ENCODE measurements at places on chromosomes 7 and 10.
A peak's percentile ranks its signal among the peaks of the same experiment; 100 is the strongest.

DNA sequence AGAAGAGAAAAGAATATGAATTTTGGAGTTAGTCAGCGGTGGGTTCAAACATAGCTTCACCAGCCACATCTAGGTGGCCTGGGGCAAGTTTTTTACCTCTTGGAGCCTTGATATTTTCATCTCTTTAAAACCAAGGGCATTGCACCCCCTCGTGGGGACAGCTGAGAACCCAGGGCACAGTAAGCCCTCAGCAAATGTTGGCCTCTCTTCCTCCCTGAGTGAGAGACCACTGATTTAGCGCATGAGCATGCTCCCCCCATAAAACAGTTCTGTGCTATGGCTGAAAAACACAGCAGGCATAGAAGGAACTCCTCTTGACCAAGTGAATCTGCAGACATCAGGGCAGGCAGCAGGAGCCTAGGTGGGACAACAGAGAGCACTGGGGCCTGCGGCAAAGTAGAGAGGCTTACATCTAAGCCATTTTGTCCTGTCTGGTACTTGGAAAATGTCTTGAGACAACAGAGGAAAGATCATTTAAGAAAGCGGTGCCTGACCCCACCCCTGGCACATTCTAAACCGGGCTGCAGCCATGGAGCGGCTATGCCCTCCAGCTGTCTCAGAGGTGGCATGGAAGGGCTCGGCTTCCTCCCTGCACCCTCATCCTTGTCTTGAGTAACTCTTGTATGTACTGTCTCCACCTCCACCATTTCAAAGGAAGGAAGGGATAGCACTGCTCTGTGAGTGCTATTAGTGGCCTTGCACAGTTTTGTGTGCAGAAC is 94.7 kb downstream of the ARHGAP22 start:
- peak; percentile 11 for DNase-seq

GRCh38 chr10:77564731-77565589 is 72.6 kb downstream of the KCNMA1 start:
- DNase-seq: peak; percentile 71

DNA sequence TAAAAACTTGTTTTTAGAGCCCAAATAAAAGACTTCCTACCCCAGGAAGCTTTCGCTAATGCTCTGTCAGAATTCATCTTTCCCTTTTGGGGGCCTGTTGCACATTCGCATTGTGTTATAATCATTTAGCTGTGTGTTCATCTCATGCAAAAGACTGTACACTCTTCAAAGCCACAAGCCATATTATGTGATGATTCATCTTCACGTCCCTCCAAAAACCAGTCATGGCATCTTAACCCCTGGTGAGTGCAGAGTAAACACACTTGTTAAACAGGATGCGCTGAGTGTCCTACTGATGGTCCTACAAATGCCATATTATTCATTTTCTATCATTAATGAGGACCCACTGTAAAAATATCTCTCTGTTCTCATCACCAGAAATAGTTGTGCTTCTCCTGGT is 235.4 kb downstream of the KIAA1217 start:
- peak; percentile 98 for DNase-seq

DNA sequence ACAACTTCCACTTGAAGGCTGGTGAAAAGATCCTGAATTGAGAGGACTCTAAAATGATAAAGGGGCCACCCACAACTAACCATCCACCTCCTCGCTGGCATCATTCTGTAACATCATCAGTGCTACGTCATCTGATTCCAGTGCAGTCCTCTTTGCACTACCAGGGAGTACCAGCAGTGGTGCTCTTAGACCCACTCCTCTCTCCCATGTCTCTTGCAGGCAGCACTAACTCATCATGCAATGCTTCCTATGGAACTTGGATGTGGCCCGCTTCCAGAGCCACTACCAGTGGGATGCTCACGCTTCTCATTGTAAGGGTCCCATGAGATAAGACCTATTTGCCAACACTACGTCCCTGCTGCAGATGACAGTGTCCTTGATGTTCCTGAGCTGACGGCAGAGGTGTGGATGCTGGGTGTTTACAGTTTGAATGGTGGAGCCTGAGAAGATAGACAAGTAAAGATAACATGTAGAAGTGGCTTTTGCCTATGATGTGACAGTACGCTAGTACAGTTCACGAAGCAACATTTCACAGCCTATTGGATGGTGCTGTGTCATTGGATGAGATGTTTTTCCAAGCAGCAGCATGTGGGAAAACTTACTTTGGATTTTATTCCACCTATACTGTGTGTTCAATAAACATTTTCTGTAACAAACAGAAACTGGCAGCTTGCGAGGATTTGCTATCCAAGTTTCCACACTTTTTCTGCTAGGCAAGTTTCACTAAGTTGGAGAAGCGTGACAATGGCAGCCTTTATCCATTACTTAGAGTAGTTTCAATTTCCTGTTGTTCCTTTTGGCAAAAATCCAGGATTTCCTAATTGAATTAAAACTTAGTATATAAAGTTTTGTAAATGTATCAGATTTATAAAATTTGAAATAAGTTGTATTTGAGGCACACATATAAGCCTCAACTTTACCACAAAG is 35.8 kb upstream of the COBL start:
- DNase-seq: no peak

DNA sequence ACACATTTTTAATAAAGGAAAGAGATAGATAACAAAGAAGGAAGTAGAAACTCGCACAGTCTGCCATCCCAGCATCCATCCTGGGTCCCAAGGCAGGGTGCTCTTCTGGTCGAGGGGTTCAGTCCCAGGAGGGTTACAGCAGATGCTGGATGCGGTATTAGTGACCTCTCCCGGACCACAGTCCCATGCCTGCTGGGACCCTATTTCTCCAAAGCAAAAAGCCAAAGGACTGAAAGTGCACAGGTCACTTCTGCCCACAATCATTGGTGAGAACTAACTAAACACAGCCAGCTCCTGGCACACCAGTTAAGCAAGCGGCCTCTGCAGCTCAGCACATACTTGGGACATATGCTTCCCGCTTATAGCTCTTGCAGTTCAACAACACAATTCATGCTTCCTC is 96.1 kb upstream of the HABP2 start:
- no peak for DNase-seq

DNA sequence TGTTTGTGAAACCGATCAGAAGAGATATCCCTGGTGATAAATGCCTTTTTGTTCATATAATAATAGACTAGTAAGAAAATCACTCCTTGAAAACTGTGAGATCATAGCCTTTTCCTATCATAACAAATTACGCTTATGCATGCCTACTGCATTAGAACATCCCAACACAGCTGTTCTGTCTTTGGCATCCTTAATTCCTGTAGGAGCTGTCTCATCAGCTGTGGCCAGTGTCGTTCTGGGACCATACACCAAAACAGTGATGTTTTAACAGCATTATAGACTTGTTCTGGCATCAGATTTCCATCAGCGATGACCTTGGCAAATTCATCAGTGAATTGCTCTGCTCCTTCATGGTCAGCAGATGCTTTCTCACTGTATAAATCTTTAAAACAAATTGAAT is 423.6 kb upstream of the LRGUK start:
- DNase-seq: peak; percentile 91

- no peak for DNase-seq
Observed at GRCh38 chr7:39709029-39709428, 85.7 kb downstream of the RALA start.

- DNase-seq: no peak
Observed at GRCh38 chr10:85857791-85858190, 508.8 kb downstream of the GRID1 start.

- DNase-seq: no peak
Observed at GRCh38 chr10:73759512-73760115, 15.4 kb downstream of the SEC24C start.

GRCh38 chr10:32995066-32995622 is 37.1 kb upstream of the ITGB1 start:
- DNase-seq: no peak

DNA sequence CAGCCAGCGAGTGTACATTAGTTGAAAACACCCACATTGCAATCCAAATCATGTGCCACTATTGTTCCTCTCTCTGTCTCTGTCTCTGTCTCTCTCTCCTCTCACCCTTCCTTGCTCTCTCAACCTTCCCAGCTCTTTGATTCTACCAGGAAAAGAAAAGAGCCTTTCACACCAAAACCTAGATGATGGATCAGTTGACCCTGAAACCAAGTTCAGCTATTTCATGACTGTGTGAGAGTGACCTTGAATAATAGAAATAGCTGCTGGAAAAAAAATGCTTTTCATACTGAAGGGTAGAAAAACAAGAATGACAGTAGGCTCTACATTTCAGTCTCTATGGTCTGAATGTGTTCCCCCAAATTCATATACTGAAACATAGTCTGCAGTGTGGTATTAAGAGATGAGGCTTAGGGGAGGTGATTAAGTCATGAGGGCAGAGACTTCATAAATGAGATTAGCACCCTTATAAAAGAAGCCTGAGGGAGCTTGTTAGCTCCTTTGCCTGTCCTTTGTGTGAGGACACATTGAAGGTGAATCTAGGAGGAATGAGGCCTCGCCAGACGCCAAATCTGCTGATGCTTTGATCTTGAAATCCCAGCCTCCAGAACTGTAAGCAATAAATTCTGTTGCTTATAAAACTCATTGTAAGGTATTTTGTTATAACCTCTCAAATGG is 65.2 kb downstream of the LYZL1 start:
- no peak for DNase-seq

GRCh38 chr10:62548686-62549085 is 174.5 kb downstream of the ZNF365 start:
- no peak for DNase-seq

DNA sequence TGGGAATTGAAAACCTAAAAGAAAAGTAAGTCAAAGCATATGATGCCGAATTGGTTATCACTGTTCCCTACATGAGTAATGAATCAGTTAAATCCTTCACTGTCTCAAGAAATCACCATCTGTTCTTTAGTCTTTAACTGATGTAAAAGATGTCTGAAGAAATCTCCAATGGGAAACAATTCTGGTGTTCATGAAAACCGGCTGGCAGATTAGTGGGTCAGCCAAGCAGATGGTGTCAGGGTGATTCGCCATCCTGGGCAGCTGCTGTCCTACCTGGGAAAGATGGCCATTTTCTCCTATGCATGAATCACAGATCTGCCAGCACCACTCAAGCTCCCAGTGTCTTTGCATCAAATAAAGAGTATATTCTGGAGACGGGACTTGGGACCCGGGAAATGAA is 925.2 kb upstream of the GHITM start:
- no peak for DNase-seq

DNA sequence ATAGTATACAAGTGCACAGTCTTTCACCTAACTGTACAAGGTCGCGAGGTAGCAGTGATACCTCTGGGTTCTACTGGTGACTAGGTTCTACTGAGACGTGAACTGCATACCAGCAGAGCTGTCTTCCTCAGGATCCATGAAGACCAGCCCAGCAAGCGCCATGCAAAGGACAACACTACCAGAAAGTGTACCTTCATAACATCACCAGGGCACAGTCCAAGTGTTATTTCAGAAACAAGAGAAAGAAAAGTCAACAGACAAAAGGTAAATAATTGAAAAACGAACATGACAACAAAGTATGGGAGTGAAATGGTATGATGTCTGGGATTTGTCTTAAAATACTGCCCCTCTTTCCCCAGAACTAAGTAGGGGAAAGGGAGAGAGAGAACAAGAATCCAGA is 141.1 kb upstream of the ASAH2 start:
- no peak for DNase-seq

DNA sequence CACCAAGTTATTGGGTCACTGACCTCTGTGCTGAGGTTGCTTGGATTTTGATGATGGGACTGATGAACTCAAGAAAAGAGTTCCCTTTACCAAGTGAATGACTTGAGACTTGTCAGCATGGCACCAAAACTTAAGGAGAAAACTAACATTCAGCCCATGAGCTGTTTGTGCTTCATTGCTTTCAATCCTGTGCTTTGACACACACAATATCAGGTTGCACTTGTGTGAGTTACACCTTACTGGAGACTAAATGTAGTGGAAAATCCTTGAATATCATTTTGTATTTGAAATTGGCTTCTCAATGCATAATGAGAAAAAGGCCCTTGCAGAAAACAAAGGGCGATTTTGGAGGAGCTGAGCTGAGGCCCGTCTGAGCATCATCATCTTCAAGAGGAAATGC is 2.7 kb downstream of the BAG3 start:
- DNase-seq: no peak

DNA sequence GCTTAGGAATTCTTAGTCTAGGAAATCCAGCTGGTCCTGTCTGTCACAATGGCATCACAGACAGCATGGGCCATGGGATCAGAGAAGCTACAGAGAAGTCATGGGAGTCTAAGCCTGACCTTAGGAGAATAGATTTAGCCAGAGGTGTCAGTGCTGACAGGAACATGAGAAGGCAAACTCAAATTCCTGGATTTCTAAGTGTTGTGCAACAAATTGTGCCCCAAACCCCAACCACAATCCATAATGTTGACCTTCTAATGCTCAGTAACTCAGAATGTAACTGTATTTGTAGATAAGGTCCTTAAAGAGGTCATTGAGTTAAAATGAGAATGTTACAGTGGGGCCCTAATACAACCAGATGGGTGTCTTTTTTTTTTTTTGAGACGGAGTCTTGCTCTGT is 95.9 kb upstream of the RHOBTB1 start:
- no peak for DNase-seq

- DNase-seq: no peak
Observed at GRCh38 chr10:24524314-24524713, 199.4 kb downstream of the ARHGAP21 start.

DNA sequence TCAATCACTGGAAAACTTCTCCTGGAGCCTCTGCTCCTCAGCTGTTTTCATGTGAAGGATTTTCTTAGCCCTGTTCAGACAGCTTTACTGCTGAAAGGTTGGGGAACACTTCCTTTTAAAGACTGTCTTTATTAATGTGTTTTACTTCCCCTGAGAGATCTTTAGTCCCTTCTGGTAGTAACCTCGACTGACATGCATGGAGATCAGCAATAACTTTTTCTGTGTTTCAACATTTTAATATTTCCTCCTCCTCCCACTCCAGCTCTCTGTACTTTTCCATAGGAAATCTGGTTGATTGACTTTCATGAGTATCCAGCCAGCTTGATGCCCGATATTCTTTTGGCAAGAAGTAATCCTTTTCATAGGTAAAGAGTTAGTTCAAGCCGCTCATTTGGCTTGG is 62.7 kb upstream of the STRIP2 start:
- DNase-seq: no peak

DNA sequence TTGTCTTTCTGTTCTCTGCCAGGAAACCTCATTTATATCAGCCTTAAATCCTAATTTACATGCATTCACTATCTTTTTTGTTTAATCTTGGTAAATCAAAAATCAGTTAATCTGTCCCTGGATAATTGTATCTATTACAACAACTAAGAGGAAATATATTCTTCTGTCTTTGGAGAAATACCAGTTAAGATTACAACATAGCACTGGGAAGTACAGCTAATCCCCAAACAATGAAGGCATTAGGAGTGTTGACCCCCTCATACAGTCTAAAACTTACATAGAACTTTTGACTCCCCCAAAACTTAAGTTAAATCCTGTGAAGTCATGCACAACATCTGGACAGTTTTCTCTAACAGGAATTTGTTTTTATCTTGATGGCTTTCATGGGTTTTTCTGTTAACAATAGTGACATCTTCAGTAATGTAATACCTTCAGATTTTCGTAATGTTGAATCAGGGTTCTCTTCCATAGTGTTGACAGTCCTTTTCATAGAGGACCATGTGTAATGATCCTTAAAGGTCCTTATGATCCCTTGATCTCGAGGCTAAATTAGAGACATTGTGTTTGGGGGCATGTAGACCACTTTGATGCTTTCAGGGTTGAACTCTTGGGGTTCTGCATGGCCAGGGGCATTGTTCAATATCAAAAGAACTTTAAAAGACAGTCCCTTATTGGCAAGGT is 24.1 kb upstream of the ABCC2 start:
- no peak for DNase-seq

Measured in ELR (cell line).